Fibroblast of lung (primary cell): ENCODE measurements at places on chromosomes 11 and 22.

DNA sequence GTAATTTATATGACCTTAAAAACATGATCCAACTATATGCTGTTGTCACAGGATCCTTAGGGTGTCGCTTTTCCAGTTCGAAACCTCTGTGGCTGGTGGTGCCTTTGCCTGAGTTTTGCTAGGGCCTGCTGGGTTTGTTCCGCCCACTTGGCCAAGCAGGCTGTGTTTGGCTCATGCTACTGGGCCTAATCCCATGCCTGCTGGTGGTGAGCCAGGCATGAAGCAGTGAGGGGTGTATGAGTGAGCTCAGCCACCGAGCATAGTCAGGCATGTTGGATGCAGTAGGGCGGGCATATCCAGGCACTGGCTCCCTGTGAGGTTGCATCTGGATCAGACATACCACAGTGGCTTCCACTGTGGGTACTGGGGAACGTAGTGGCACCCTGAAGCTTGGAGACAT, 16.3 kb downstream of the NPAT start:
- DNase-seq = no peak

DNA sequence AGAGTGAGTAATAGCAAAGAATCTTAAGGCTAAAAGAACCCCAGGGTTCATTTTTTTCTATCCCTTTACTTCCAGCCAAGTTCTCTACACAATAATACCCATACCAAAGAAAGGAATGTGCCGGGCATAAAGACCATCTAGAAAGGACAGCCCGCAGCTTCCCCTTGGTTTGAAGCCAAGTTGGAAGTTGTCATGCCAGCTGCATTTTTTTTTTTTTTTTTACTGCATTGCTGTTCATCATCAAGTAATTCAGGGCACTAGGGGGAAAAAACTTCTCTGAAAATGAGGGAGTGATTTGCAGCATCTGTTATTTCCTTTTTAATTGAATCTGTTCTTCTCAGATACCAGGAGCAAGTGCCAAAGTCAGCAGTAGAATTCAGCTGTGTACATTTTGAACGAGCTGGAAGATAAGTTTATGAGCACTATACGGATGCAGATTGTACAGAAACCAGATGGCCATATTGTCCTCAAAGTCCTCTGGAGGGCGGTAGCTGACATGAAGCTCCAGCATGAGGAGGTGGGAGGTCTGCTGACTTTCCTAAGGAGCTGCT, 56.4 kb downstream of the UBASH3B start:
- DNase-seq = no peak

- no peak for DNase-seq
Measured at GRCh38 chr22:19127329-19128008, 3.6 kb upstream of the TSSK2 start.

DNA sequence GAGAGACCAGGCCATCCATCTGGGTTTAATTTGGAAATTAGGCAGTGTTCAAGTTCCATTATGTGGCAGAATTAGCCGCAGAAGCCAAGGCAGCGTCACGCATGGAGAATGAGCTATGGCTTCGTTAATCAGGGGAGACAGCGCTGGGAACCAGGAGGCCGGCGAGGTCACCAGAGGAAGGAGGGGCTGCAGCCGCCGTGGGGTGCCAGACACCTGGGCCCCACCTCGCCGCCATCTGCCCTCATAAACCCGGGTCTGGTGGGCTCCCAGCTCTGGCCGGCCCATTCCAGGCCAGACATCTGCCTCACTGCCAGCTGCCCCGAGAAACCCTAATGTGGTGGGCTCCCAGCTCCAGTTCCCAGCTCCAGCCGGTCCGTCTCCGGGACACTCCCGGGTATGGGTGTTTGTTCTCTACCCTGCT, 676.9 kb downstream of the BRD1 start:
- no peak for DNase-seq

- DNase-seq = peak; percentile 89
Measured at GRCh38 chr11:48052183-48053044, 72.1 kb downstream of the PTPRJ start.

GRCh38 chr22:20420157-20420842, 17.3 kb downstream of the SCARF2 start:
- DNase-seq = no peak

DNA sequence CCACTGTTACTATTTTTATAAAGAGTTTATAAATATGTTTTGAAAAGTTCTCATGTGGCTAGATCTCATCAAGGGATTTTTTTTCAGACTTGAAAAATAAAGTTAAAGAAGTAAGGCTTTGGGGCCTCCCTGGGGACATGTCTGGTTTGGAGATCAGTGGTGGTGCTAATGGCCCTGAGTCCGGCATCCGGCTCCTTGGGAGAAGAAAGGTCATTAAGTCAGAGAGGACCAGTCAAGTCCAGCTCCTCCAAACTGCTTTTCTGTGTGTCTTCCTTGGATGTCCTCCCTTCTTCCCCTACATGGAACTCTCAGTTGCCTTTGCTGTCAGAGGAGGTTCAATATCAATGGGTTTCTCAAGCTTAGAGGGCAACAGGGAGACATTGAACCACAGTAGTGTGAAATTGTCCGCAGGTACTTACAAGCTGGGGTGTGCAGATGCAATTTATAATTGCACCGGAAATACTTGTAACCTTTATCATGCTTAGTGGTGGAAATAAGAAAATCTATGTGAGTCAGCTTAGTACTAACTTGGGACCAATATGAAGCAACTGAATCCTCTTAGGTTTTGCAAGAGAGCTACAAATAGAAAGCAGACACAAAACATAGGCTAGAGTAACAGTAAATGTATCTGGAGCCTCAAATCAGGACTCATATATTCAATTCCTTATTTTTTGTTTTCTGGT, 144.3 kb downstream of the TEAD1 start:
- DNase-seq = peak; percentile 84

- DNase-seq = no peak
Measured at GRCh38 chr11:42490506-42490905, 821.3 kb upstream of the API5 start.

DNA sequence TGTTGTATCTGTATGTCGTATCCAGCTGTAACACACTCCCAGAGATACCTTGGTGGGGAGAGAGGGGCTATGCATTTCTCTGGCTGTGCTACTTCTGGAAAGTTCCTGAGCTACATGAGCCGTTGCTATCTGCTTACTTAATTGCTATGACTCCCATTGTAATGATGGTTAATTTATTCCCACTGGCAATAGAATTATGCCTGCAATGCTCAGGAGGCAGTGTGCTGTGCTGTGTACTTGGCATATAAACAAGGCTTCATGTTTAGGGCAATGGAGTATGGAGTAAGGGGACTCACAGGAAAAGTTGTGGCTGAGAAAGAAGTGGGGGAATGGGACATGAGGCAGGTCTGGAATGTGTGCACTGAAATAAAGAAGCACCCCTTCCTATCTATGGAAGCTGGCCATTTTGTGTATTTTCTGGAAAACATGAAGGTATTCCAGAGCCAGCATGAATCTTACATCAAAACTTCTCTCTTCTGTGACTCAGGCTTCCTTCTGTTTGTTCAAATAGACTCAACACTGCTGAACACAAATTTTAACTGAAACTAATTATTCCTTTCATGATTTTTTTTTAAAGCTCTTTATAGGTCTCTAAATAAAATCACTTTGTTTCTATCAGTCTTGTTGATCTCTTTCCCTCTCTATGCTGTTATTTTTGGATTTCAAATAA, 40.6 kb downstream of the CD44 start:
- no peak for DNase-seq

DNA sequence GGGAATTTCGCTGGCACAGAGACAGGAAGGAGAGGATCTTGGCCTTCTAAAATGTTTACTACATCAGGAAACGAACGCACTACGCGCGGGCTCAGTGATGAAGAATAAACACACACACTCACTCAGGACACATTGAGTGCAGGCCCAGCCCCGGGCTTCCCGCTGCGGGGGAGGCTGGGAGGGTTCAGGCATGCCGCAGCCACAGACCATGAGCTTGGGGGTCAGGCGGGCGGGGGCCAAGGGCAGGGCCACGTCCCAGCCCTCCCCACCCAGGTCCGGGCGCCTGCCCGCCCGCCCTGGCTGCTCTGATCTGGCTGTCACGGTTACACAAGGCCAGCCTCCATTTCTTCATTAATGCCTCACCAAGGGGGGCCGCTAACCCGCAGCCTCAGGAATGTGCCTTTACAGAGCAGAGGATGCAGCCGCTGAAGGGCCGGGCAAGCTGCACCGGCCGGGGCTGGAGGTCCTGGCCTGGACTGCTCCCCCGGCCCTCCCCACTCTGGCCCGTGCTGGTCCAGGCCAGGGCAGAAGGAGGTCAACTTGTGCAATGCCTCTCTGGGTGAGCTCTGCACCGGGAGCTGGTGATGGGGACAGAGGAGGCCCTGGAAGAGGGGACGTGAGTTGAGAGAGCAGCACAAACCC, 41.7 kb downstream of the IGF2 start:
- DNase-seq = peak; percentile 94

- DNase-seq = peak; percentile 30
Measured at GRCh38 chr22:39917776-39918495, 17.1 kb downstream of the GRAP2 start.

GRCh38 chr11:91850021-91850420, 374.6 kb upstream of the FAT3 start:
- no peak for DNase-seq

DNA sequence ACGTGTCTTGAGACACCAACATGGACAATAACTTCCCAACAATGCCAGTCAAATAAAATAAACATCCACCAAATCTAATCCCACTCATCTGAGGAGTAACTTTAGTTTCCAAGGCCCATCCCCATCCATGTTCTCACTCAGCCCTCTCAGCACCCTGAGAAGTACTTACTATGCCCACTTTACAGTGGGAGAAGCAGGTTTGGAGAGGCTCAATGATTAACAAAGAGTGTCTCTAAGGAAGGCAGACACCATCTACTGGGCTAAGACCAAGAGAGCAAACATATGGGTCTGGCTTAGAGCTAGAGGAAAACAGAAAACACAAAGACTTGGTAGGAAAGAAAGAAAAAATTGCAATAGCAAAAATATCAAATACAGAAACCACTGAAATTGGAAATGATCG, 11.3 kb downstream of the POLDIP3 start:
- DNase-seq = no peak

- no peak for DNase-seq
Measured at GRCh38 chr11:43410394-43410793, 51.7 kb downstream of the TTC17 start.

GRCh38 chr22:25627271-25627852, 62.9 kb downstream of the GRK3 start:
- DNase-seq = peak; percentile 78

DNA sequence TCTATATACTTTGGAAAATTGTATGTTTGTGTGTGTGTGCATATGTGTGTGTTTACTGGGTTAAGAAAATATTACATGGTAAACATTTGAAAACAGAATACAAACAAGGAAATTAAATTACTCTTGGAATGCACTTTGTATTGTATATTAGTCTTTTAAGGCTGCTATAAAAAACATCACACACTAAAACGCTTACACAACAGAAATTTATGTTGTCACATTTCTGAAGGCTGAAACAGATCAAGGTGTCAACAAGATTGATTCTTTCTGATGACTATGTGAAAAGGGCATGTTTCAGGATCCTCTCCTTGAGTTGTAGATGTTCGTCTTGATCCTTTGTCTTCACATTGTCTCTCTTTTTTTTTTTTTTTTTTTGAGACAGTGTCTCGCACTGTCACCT, 149.1 kb upstream of the CNTN5 start:
- DNase-seq = no peak

DNA sequence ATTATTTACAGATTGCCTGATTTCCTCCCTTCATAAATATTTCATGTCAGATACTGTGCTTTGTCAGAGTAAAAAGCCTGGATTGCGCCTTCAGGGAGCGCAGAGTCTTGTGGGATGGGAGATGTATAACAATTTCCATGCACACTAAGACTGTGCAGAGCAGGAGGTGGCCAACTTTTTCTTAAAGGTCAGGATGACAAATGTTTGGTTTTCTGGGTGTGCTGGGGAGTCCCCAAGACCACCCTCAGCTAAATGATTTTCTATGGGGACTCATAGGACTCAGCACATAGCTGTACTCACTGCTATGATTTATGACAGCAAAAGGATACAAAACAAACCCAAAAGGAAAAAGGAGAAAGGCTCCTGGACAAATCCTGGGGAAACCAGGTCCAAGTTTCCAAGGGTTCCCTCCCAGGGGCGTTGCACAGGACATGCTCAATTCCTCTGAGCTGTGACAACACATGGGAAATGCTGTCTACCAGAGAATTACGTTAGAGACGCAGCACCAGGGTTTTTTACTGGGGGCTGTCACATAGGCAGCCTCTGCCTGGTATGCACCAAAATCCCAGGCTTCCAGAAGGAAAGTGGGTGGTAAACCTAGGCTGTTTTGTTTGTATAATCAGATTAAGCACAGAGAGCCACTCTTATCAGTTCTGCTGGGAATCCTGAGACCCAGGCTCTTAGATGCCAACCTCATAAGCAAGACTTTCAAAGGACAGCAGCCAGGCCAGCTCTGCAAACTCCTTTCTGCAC, 59.1 kb downstream of the CSNK2A3 start:
- DNase-seq = no peak

GRCh38 chr22:36806835-36807234, 10.0 kb downstream of the PVALB start:
- DNase-seq = no peak

DNA sequence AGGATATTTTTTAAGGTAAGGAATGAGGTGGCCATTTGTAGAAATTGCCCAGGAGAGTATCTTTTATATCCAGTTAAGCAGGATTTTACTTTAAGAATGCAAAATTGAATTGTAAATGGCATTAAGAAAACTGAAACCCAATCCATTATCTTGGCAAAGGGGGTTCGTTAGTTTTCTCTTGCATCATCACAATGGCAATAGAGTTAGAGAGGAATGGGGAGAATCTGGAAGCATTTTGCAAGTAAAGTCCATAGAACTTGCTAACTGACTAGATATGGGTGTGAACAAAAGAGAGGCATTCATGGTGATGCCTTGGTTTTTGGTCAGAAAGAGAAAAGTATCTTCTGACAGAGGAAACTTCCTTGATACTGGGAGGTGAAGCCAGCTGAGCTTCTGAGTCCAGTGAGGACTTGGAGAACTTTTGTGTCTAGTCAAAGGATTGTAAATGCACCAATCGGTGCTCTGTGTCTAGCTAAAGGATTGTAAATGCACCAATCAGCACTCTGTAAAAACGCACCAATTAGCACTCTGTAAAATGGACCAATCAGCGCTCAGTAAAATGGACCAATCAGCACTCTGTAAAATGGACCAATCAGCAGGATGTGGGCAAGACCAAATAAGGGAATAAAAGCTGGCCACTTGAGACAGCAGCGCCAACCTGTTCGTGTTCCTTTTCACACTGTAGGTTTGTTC, 3.6 kb upstream of the CCDC117 start:
- no peak for DNase-seq

- DNase-seq = no peak
Measured at GRCh38 chr11:44916801-44917385, 33.8 kb downstream of the TP53I11 start.

DNA sequence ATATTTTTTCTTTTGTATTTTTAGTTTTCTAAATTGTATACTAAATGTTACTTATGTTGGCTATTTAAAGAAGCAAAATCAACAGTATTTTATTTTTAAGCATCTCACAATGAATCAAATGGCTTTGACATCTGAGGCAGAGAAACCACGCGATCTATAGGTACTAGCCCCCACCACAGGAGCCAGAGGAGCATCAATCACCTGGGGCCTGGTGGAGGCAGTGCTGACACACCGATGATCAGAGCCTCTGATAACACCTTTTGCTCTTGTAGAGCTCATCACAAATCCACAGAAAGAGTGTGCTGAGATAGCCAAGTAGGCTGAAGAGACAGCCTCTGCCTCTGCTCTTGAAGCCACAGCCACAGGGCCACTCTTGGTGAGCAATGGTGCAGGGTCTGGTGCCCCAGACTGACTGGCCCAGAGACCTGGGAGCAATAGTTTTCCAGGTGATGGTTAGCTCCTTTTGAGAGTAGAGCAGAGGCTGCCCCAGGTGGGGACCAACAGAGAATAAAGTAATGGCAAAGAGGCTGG, 25.2 kb downstream of the HIRA start:
- no peak for DNase-seq

GRCh38 chr11:38791346-38791961, 2193.4 kb upstream of the RAG2 start:
- DNase-seq = peak; percentile 61
